ENCODE measurements at places on chromosomes 4 and X. TPM values are rescaled to one million over a fixed set of nuclear protein-coding genes. Genes with fewer than 3 reads are reported as not detected.

GPM6B gene
- 18.9 TPM for polyA plus RNA-seq

ASB11 gene
- 0.15 TPM for polyA plus RNA-seq

PLRG1 gene
- 102 TPM for polyA plus RNA-seq

VSIG1 gene
- 1.4 TPM for polyA plus RNA-seq

RNF150 gene
- polyA plus RNA-seq, result 26.0 TPM

PHEX gene
- polyA plus RNA-seq, result 0.48 TPM

PLK4 gene
- 21.8 TPM for polyA plus RNA-seq

DNA sequence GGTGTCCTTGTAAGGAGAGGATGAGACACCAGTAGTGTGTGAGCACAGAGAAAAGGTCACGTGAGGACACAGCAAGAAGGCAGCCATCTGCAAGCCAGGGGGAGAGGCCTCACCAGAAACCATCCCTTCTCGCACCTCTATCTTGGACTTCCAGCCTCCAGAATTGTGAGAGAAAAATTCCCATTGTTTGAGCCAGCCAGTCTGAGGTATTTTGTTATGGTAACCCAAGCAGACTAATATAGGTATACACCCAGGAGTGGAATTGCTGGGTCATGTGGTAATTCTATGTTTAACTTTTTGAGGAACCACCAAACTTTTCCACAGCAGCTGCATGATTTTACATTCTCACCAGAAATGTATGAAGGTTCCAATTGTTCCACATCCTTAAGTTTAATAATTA lies 25.6 kb downstream of the ZDHHC9 start:
- no peak for DNase-seq

DNA sequence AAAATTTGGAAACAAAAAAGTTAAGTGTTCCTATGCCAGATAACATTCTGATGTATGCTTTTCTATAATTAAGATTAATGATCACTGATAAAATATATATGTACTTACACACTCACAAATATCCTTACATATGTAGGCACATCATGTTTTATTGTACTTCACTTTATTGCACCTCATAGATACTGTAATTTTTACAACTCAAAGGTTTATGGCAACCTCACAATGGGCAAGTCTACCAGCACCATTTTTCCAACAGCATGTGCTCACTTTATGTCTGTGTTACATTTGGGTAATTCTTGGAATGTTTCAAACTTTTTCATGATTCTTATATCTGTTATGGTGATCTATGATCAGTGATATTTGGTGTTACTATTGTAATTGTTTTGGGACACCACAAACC lies 57.8 kb upstream of the GPRIN3 start:
- no peak for DNase-seq

- no peak for DNase-seq
These were observed 98.3 kb upstream of the MAML3 start for GRCh38 chr4:140252141-140252741.

DNA sequence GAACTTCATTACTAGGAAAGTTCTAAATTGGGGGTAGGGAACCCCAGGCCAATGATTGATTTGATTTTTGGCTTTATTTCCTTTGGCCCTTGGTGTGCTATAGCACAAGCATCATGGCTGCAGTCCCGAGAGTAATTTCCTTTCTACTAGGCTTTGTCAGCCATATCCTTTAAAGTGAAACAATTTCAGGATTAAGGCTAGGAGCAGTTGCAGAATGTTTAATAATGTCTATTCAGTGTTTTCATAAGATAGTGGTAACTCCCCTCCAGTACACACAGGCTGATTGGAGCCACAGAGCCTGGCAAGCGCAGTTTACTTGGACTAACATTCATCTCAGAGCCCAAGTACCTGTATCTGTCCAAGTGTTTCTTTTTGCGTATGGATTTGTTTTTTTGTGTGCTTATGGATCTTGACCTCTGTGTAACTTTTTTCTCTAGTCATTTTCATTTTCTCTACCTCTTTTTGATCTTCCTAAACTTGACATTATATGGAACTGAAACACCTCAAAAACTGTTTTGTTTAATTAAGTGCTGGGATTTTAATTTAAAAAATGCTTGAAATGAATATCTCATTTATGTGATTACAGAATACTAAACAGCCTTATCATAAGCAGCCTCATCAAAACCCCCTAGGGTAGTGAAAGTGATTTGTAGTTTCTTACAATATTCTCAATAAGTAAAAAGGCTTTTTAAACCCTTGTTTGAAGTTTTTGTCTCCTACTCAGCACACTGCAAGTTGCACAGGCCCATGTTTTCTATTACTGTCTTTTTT lies 7.5 kb downstream of the STIM2 start:
- DNase-seq, result no peak

GRCh38 chr4:5707778-5708448 lies 446 bp downstream of the EVC2 start:
- no peak for DNase-seq

- DNase-seq, result no peak
These were observed 647.4 kb upstream of the GALNT7 start for GRCh38 chr4:172521248-172521647.

GRCh38 chr4:134141728-134142127 lies 59.9 kb downstream of the PABPC4L start:
- DNase-seq, result no peak

DNA sequence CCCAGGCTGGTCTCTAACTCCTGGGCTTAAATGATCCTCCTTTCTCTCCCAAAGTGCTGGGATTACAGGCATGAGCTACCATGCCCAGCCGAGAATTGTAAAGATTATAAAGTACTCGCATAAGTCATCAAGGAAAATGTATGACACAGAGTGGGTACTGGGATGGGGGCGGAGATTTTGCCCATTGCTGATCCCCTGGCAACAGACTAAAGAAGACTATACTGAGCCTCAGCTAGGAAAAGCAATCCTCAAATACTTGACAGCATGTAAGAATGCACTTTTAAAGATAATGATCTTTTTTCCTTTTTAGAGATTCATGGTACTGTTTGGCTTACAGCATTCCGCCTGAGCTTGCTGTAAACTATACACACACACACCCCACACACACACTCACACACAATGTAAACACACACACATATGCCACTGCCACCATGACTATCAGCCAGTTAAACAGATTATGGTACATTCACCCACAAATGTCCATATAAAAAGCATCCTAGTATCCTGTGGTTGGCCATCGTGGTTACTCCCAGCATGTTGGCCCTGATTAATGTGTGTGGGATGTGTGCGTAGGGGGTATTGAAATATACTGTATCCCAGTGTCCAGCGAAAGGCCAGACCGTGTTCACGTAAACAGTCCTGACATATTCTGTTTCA lies 113.0 kb downstream of the AMELX start:
- peak; percentile 53 for DNase-seq

GRCh38 chr4:184811526-184812198 lies 14.1 kb downstream of the ACSL1 start:
- DNase-seq, result no peak

DNA sequence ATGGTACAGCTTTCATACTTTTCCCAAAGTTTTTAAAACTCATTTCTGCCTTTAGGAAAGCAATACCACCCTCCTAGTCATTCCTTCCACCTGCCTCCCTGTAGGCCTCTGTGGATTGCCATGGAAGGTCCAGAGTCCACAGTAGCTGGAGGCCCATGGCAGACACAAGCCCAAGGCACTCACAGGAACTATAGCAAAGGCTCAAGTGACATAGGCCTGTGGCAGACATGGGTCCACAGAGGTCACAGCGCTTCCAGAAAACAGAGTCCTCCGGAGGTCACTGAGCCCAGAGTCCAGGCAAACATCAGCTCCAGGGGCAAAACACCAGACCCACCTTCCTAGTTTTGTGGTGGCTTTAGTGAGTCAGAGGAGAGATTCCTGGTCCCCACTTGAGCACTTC lies 147.6 kb upstream of the ATP6AP2 start:
- DNase-seq, result no peak

DNA sequence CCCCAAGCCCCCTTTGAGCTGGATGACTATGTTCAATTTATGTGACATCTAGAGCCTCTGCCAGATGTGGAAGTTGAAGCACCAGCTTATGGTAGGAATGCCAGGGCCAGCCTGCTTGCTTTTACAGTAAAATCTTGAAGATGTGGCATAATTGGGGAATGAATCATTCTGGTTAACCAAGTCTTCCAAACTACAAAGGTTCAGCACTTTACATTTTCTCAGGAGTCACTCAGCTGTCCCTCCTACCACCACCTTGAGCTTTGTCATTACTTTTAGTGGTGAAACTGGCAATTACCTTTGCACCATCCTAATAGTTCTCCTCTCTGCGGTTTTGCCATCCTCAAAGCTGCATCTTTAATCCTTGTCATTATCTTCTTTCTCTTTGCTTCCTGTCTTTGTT lies 172.2 kb downstream of the HS6ST2 start:
- DNase-seq, result no peak

DNA sequence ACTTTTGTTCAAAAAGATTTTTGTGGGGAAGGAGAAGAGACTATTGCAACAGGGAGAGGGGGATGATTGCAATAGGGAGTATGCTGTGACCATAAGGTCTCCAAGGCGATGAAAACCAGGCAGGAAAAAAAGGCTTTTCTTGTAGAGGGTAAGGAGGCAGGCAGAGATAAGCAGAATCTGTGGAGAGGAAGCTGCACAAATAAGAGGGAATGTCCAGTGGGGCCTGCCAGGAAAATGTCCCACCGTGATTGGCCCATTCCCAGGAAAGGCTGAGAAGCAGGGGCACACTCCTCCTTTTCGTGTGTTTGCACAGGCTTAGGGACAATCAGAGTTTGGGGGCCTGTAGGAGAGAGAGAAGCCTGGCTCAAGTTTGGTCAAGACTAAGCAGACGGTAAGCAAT lies 29.1 kb downstream of the SPACA5 start:
- no peak for DNase-seq

DNA sequence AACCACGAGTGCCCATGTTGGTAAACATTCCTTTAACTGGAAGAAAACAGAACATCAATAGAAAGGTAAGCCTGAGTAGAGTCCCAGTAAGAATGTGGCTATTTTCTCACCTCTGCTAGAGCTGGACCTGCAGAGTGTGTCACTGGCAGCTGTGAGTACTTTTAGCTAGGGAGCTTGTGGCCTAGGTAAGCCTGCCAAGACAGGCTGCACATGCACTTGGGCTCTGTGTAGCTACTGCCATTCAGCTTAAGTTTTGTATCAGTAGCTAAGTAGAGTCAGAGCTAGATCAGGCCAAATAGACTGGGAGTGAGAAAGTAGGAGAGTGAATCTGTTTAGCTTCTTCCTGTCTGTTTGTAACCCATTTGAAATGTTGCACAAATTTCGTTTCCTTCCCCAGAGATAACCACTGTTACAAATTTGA lies 35.3 kb downstream of the RBPJ start:
- DNase-seq, result no peak

DNA sequence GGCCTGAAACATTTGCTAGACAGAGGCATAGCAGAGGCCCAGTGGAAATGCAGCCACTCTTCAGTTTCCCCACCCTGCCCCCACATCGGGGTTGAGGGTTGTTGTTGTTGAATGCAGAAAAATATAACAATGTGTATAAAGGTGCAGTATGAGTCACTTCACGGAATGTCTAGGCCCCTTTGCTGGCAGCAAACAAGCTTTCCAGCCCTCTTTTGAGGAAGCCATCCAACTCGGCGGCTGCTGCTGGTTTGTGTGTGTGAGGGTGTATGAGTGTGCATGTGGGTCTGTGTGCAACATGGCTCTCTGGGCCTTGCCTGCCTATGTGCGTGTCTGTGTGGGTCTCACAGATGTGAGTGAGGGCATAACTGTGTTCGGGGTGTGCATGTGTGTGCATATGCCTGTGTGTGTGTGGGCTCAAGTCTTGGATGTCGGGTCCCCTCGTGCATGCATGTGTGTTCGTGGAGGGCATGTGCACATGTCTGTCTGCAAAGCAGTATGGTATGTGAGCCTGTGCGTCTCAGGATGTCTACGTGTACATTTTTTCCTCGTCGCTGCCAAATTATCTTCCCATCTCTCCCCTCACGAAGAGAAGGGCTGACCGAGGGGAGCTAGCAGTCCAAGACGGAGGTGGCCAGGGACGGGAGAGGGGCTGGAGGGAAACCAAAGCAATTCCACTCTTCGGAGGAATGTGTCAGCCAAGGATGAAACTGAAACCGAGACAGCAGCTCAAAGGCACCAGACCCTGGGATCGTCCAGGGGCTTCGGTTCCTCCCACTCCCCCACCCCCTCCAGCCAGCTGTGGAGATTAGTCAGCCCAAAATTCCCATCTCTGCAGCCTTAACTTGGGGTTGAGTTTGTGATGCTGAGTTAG lies 8.4 kb upstream of the ELF4 start:
- DNase-seq, result no peak

Measured in renal cortex interstitium (tissue), 15 donors.